Activated CD4-positive, CD25-positive, alpha-beta regulatory T cell (primary cell): ENCODE measurements at places on chromosomes 6 and 20.

DNA sequence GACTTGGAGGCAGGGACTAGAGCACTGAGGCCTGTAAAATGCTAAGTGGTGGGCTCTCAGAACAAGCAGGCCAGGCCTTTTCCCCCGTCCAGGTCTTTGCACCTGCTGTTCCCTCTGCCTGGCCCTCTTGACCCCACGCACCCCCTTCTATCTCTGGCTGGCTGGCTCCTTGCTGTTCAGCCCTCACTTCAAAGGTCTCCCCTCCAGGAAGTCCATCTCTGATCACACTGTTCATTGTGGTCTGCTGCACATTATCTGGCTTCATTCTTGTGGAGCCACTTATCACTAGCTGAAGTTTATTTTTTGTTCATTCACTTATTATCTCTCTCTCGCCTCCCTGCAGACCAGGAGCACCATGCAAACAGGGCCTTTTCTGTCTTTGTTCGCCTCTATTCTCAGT, 24.5 kb downstream of the SLC13A3 start:
- DNase-seq = no peak

DNA sequence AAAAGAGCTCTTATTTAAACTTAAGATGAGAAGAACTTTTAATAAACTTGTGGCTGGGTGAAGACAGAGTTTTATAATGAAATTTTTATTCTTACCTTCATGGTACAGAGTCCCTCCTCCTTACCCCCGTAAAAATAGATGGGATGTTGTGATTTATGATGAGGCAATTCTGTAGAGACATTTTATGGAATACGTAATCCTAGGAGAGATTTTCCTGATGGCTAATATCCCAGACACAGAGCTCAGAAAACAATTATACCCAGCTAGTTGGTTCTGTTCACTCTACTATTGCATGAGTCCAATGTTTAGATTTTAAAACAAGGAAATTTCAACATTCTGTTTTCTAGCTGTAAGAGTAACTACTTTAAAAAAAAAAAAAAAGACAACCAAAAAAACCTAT, 43.4 kb downstream of the MTHFD1L start:
- no peak for DNase-seq

DNA sequence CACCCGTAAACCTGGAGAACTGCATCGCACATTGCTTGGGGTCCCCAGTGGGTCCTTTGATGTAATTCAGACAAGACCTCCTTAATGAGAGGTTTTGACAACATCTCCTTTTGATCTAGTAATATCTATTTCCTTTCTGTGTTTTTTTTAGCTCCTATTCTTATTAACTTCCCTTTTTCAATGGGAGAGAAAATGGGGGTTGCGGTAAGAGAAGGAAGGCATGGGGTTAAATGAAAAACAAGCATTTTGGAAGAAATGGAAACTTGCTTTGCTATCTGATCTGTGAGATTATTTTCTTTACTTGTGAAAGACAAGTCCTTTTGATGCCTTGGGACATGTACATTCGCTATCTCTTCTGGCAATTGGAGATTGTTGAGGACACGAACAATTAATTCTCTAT, 418.6 kb upstream of the MAN1A1 start:
- DNase-seq = no peak

DNA sequence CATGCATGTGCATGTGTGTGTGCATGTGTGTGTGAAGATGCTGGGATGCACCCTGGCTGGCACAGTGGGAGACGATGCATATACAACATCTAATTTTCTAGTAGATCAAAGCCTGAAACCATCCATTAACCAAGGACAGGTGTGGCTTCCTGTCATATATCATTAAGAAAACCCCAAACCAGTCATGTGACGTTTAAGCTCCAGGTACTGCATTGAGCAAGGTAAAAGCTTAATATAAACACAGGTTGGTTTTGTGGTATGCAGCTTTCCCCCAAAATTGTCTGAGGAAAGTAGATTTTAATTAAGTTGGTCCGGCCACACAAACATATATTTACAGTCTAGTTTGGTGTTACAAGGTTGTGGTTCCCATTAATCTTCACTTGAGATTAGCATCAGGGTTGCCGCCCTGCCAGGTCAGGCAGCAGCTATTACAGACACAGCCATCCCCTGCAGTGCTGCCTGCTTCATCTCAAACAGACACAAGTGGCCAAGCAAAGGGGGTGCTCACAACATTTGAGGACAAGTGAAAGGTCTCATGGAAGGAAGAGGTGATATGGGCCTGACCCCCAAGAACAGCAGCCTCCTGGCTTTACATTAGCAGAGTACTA, 48.6 kb upstream of the NAA20 start:
- no peak for DNase-seq

GRCh38 chr20:20548527-20549266, 163.7 kb downstream of the RALGAPA2 start:
- no peak for DNase-seq

GRCh38 chr6:15672291-15672690, 9.5 kb upstream of the DTNBP1 start:
- DNase-seq = no peak
